ENCODE measurements at places on chromosomes 1 and 21. TPM values are rescaled to one million over a fixed set of nuclear protein-coding genes. Genes with fewer than 3 reads are reported as not detected.

The ANGPTL3 gene
- not detected for total RNA-seq

The SPRR1B gene
- total RNA-seq, result not detected

The CFHR2 gene
- not detected for total RNA-seq

The TAS1R1 gene
- not detected for total RNA-seq

The GJC2 gene
- 0.86 TPM for total RNA-seq

The QSOX1 gene
- 42.3 TPM for total RNA-seq

The CAP1 gene
- total RNA-seq, result 578 TPM

The IGSF21 gene
- not detected for total RNA-seq

The SPRR2B gene
- not detected for total RNA-seq

The BATF3 gene
- 31.4 TPM for total RNA-seq

The ANKRD65 gene
- total RNA-seq, result not detected

The ADAM30 gene
- not detected for total RNA-seq

The ZNF683 gene
- total RNA-seq, result not detected

The CCDC190 gene
- total RNA-seq, result not detected

The KCNJ10 gene
- total RNA-seq, result not detected

The RPS8 gene
- 3,052 TPM for total RNA-seq

The GPR61 gene
- 0.57 TPM for total RNA-seq

The MECR gene
- total RNA-seq, result 33.0 TPM

The UBXN10 gene
- total RNA-seq, result 1.3 TPM

The CENPL gene
- total RNA-seq, result 30.4 TPM

The OR2L2 gene
- total RNA-seq, result 0.14 TPM

The TLCD4 gene
- total RNA-seq, result 0.34 TPM

The KCNH1 gene
- total RNA-seq, result not detected

The CRYBG2 gene
- 6.0 TPM for total RNA-seq

The GOLT1A gene
- 1.1 TPM for total RNA-seq

The KCNK1 gene
- total RNA-seq, result not detected

The TSPAN1 gene
- not detected for total RNA-seq

The CHRNB2 gene
- total RNA-seq, result 0.09 TPM

The SNX7 gene
- 1.1 TPM for total RNA-seq

The GPBP1L1 gene
- total RNA-seq, result 102 TPM

Data from activated naive CD4-positive, alpha-beta T cell treated with anti-CD3 and anti-CD28 coated beads, Interleukin-2, amount 50 U/mL, for 72 hours (primary cell).